ENCODE measurements at places on chromosomes 2 and 18. TPM values are rescaled to one million over a fixed set of nuclear protein-coding genes. Genes with fewer than 3 reads are reported as not detected.
A peak's percentile ranks its signal among the peaks of the same experiment; 100 is the strongest.

GRCh38 chr2:232142049-232142448, 180.5 kb downstream of the DIS3L2 start:
- DNase-seq = peak; percentile 28
- H3K4me1 ChIP-seq = peaks cover 27% of the 10 kb centered on the region
- no peaks in the 10 kb centered on the region for H3K27me3 ChIP-seq
- peak overlapping the region; percentile 44 for H3K27ac ChIP-seq
- no peak overlapping the region for H3K4me3 ChIP-seq

DNA sequence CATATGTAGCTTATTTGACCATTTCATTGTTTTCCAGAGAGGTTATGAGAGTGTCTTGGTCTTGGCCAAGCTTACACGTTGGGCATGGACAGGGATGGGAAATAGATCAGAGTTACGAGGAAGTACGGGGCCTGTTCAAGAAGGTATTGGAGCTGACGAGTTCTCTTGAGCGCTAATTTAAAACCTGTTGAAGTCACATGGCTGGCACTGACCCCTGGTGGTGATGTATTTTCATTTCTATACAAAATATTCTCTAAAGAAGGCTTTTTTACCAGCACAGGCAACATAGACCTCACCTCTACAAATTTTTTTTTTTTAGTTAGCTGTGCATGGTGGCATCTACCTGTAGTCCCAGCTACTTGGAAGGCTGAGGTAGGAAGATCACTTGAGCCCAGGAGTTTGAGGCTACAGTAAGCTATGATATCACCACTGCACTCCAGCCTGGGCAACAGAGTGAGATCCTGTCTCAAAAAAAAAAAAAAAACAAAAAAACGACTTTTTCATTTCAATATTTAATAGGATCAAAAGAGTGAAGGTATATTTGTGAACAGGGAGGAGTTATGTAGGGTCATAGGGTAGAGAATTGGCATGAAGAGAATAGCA, 19.6 kb downstream of the UGP2 start:
- DNase-seq = peak; percentile 70
- no peak overlapping the region for H3K4me3 ChIP-seq
- H3K27me3 ChIP-seq = no peaks in the 10 kb centered on the region
- peaks cover 66% of the 10 kb centered on the region for H3K36me3 ChIP-seq
- H3K4me1 ChIP-seq = peaks cover 27% of the 10 kb centered on the region
- H3K27ac ChIP-seq = peak overlapping the region; percentile 20

- H3K27me3 ChIP-seq = peaks cover 16% of the 10 kb centered on the region
- H3K27ac ChIP-seq = no peak overlapping the region
- no peak for DNase-seq
- no peaks in the 10 kb centered on the region for H3K36me3 ChIP-seq
- H3K4me3 ChIP-seq = no peak overlapping the region
- H3K4me1 ChIP-seq = no peaks in the 10 kb centered on the region
Measured at GRCh38 chr2:16755442-16755841, 89.8 kb upstream of the CYRIA start.

GRCh38 chr18:37393221-37393827, 172.3 kb downstream of the CELF4 start:
- peaks cover 12% of the 10 kb centered on the region for H3K27me3 ChIP-seq
- no peaks in the 10 kb centered on the region for H3K4me1 ChIP-seq
- no peak overlapping the region for H3K4me3 ChIP-seq
- no peak for DNase-seq

DNA sequence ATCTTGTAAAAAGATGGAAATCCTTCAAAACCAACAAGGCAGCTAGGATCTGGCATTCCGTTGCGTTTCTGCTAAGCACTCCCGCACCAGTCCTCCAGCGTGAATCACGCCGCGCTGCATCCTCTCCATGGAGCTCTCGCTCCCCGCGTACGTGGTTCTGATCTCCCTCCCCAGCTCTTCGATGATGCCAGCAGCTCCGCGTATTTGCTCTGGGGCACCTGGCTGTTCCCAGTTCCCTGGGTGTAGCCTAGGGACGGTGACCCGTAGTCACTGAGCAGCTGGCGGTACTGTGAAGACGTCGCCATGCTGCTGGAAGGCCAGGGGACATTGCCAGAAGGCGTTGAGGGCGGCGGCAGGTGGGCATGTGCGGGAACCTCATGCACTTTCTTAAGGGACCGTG, 407.5 kb downstream of the RNF144A start:
- H3K36me3 ChIP-seq = no peaks in the 10 kb centered on the region
- peaks cover 6% of the 10 kb centered on the region for H3K27me3 ChIP-seq
- no peak for DNase-seq
- no peaks in the 10 kb centered on the region for H3K4me1 ChIP-seq

GRCh38 chr18:50857694-50858093, 21.2 kb upstream of the ME2 start:
- H3K27me3 ChIP-seq = peaks cover 18% of the 10 kb centered on the region
- H3K4me1 ChIP-seq = no peaks in the 10 kb centered on the region
- H3K27ac ChIP-seq = no peak overlapping the region

DNA sequence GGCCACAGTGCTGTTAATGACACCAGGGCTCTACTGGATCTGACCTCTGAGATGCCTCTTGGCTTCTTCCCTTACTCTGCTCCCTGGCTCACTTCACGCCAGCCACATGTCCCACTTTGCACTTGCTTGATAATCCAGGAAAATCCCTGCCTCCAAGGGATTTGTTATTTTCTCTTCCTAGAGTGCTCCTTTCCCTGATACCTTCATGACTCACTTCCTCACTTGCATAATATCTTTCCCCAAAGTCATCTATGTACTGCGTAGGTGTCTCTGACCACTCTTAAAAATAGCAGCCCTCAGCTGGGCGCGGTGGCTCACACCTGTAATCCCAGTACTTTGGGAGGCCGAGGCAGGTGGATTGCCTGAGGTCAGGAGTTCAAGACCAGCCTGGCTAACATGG, 572.3 kb downstream of the PLCL1 start:
- no peaks in the 10 kb centered on the region for H3K36me3 ChIP-seq
- no peaks in the 10 kb centered on the region for H3K4me1 ChIP-seq
- no peak overlapping the region for H3K4me3 ChIP-seq
- H3K27me3 ChIP-seq = peaks cover 15% of the 10 kb centered on the region
- DNase-seq = no peak
- no peak overlapping the region for H3K27ac ChIP-seq

DNA sequence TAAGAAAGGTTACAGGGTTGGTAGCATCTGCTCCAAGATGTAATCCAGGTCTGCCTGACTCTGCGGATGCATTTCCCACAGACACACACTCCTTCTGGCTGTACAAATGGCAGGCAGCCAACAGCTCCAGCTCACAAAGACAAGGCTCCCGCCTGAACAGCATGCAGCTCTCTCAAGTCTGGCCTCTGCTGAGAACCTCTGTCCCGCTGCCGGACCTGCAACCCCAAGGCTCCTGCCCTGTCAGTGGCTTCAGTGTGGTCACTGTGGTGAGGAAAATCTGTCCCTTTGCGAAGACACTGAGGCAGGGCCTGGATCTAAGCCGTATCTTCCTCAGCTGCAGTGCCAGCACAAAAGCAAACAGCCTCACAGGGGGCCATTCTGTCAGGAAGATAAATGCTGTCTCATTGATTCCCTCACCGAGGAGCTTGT, 469.3 kb upstream of the MEX3C start:
- no peak for DNase-seq
- no peak overlapping the region for H3K27ac ChIP-seq
- H3K4me1 ChIP-seq = peaks cover 5% of the 10 kb centered on the region

GRCh38 chr18:38496222-38496793, 930.7 kb upstream of the CELF4 start:
- no peak for DNase-seq
- no peaks in the 10 kb centered on the region for H3K36me3 ChIP-seq
- H3K4me3 ChIP-seq = no peak overlapping the region
- no peaks in the 10 kb centered on the region for H3K4me1 ChIP-seq
- H3K27ac ChIP-seq = no peak overlapping the region

DNA sequence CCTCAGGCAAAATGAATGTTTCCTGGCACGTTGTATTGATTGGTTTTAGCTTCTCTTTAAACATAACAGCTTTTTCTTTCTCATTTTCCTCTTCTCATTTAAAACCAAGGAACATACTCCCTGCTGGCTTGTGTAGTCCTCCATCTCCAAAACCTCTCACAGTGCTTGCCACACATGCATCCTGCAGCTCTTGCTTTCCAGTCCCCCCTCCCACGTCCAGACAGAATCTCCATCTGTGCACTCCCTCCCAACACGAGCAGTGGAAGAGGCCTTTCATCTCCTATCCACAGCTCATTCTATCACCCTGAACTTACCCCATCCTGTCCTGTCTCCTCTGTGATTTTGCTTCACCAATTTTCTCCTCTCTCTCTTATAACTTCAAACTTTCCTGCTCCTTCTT, 99.6 kb upstream of the THSD7B start:
- DNase-seq = no peak
- no peak overlapping the region for H3K4me3 ChIP-seq
- no peaks in the 10 kb centered on the region for H3K4me1 ChIP-seq
- H3K36me3 ChIP-seq = no peaks in the 10 kb centered on the region
- no peak overlapping the region for H3K27ac ChIP-seq

DNA sequence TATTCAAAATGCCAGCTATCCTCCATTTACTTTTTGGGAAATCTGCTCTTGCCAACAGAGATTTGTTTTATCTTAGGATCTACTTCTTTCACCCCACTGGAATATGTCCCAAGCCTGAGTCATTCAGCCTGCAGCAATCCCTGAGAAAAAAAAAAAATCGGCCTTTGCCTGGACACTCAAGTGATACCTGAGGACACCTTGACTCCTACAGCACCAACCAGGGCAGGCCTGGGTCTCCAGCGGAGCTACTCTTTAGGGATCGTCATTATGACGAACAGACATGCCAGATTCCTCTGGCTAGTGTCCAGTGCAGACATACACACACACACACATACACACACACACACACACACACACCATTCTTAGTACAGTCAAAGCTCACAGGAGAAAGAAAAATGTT, 2.2 kb upstream of the UGT1A6 start:
- no peak overlapping the region for H3K27ac ChIP-seq
- peaks cover 8% of the 10 kb centered on the region for H3K27me3 ChIP-seq
- H3K36me3 ChIP-seq = no peaks in the 10 kb centered on the region
- H3K4me3 ChIP-seq = no peak overlapping the region

DNA sequence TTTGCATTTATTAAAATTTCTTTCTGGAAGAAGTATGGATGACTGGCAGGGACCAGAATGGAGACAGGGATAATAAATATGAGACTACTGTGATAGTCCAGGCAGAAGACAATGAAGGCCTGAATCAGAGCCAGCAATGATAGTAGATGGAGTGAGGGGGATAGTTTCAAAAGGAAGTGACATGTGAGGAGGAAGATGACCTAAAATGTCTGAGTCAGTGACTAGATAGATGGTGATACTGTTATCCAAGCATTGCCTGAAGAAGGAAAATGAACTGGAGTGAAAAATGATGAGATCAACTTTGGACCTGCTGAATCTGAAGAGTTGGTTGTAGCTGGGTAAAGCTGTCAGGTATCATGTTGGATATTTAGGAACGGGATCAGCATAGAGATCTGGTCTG, 158.3 kb upstream of the KLF7 start:
- H3K27me3 ChIP-seq = no peaks in the 10 kb centered on the region
- no peaks in the 10 kb centered on the region for H3K36me3 ChIP-seq
- no peak overlapping the region for H3K4me3 ChIP-seq
- H3K4me1 ChIP-seq = no peaks in the 10 kb centered on the region
- DNase-seq = no peak

The CIB4 gene
- not detected for polyA plus RNA-seq

The VSNL1 gene
- not detected for polyA plus RNA-seq

Data from naive thymus-derived CD8-positive, alpha-beta T cell (primary cell).